Erythroblast (primary cell): ENCODE measurements at places on chromosomes 7 and 10.

DNA sequence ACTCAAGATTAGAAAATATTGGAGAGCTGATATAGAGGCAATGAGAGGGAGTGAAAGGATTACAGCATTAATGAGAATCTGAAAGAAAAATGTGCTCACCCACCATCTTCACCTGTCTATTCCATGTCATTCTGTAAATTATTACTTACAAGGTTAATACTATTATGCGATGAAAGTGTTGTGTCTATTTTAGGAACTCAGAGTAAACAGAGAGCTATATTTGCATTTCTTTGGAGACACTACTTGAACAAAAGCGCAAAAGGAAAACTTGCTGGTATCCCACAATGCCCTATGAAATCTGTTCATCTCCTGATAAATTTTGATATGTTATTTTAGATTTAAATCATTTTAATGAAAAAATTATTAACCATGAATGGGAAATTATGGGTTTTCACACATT lies 196.1 kb downstream of the ZEB1 start:
- no peak for DNase-seq

DNA sequence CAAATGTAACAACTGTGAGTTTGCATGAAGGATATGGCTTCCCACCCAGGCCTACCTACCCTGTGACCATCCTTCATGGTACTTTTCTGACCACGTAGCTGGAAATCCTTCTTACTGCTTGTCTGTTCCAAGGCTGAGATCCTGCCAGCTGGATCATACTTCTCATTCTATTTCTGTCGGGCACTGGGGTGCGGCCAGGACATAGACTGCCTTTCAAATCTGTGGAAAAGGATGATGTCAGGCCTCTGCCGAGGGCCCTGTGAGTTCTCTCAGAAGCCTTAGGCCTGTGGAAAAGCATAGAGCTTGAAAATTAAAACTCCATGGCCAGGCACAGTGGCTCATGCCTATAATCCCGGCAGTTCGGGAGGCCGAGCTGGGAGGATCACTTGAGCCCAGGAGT lies 10.0 kb downstream of the VWC2 start:
- DNase-seq: no peak

DNA sequence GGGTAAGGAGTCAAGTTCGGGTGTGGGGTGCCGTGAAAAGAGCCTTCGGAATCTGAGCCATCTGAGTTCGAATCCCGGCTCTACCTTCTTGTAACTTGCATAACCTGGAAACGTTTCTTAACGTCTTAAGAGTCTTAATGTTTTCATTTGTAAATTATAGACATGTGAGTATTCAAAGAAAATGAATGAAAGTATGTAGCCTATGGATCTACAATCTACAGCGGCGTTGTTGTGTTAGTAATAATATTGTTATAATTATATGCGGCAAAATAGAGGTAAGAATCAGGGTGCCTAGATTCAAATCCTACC lies 559 bp downstream of the VTI1A start:
- DNase-seq: no peak

GRCh38 chr10:16949816-16950215 lies 132.6 kb upstream of the RSU1 start:
- no peak for DNase-seq

DNA sequence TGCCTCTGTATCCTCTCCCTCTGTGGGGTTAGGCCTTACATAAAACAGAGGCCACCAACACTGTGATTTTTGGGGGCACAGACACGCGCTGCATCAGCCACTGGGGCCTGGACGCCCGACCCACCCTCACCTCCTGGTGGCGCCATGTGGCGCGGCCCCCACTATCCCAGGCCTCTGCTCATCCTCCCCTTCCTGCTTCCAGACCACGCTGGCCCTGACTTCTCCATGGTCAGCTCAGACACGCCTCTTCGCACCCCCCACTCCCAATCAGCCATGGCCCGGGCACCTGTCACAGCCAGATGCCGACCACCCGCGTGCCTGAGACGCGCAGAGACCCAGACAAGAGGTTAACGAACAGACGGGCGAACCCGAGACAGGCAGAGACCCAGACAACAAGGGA lies 263.9 kb downstream of the ELFN1 start:
- DNase-seq: no peak

DNA sequence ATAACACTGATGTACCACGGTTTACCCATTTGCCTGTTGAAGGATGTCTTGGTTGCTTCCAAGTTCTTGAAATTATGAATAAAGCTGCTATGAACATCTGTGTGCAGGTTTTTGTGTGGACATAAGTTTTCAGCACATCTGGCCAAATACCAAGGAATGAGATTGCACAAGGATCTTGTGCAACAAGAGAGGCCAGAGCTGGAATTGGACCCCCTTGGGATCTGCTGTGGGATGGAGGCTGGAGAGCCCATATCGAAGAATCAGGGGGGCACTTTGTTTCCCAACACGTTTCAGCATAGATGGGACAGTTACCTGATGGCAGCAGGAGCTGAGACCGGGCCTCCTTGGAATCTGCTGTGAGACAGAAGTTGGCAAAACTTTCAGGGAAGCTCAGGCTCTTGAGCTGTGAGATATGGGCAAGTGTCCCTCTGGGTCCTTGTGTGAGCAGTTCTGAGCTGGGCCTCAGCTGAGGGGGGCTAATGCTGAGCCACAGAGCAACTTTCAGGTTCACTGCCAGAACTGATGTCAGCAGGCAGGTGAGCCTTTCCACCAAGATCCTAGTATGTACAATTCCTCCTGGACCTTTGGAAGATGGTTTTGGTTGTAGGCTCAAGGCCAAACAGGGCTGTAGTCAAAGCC lies 115.2 kb upstream of the RAB18 start:
- DNase-seq: no peak

DNA sequence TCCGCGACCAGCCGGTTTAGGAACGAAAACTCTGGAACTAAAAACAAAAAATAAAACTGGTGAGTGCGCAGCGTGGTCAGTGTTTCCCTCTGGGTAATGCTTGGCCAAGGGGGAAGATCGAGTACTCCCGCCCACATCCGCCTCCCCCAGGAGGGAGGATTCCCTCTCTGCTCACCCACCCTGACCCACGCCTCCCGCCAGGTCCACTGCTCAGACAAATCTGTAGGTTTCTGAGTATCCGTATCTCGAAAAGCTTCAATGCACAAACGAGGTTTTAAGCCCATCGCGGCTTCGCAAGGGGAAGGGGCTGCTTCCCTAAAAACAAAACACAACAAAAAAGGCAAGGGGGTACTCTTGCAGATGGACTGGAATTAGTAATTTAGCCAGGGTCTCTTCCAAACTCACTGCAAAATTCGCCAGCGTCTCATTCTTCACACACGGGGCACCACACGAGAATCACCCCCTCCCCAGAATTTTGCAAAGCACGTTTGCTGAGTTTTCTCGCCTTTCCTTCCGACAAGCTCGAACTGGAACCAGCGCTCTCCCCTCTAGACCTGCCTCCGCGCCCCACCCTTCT lies 75.2 kb downstream of the INSIG1 start:
- no peak for DNase-seq

- no peak for DNase-seq
Observed at GRCh38 chr10:38047666-38048065, 37.2 kb downstream of the ZNF33A start.

GRCh38 chr10:112715581-112715980 lies 234.5 kb upstream of the TCF7L2 start:
- DNase-seq: no peak

- DNase-seq: no peak
Observed at GRCh38 chr7:78017591-78018100, 219.1 kb downstream of the PHTF2 start.

GRCh38 chr7:151839451-151839921 lies 37.4 kb downstream of the PRKAG2 start:
- no peak for DNase-seq

DNA sequence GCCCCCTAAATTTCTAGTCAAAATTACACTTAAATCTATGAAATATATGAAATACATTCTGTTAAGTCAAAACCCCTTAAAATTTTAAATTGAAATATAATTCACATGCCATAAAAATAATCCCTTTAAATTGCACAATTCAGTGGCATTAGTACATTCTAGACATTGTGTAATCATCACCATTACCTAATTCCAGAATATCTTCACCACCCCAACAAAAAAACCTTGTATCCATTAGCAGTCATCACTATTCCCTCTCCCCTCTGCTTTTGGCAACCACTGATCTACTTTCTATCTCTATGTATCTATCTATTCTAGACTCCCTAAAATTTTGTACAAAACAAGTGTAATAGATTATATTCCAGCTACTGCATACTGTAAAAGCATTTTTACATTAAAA lies 261.2 kb downstream of the GLI3 start:
- DNase-seq: no peak

GRCh38 chr10:126196281-126196680 lies 192.0 kb downstream of the ADAM12 start:
- no peak for DNase-seq

DNA sequence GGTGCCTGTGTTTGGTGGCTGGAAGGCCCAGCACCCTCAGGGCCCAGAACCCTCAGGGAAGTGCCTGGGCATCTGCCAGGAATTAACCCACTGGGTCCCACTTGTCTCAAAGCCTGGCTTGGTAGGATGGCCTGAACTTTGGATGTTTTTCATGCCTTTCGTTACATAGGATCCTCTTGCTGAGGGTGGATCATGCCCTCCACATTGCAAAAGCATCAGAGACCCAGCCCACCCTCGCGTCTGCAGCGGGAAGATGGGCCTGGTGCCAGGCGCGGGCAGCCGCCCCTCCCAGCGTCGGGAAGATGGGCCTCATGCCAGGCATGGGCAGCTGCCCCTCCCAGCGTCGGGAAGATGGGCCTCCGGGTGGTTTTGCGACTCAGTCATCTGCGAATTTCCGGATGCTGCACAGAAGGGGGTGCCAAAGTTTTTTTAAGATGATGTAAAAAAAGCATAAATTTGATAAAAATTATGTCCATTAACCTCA lies 51.9 kb upstream of the PRKAR1B start:
- no peak for DNase-seq

DNA sequence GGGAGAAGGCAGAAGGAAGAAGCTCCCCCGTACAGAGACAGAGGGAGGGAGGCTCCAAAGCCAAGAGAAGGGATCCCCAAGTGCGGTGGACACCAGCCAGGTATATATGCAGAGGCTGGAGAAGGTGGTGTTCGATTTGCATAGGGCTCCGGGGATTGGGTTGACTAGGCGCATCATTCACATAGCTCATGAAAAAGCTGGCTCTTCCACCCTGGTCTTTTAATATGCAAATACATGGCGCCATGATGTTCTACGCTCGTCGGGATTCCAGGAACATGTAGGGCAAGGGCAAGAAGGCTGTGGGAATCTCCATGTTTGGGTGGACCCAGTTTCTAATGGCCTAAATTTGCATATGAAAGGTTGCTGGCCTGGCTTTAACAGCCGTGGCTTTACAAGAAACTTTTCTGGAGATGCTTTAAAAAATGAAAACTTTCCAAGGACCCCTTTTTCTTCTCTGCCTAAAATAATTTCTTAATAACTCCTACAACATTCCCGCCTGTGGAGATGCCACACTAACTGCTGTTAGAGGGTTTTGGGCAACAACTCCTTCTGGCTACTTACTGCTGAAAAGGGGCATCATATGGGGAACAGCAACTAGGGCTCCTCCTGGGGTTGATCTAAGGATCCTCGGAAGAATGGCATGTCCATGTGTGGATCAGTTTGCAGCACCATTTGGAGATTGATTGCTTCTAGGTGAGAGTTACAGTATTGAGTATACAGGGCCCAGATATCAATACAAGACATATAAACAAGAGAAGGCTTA lies 28.3 kb downstream of the C1GALT1 start:
- no peak for DNase-seq

DNA sequence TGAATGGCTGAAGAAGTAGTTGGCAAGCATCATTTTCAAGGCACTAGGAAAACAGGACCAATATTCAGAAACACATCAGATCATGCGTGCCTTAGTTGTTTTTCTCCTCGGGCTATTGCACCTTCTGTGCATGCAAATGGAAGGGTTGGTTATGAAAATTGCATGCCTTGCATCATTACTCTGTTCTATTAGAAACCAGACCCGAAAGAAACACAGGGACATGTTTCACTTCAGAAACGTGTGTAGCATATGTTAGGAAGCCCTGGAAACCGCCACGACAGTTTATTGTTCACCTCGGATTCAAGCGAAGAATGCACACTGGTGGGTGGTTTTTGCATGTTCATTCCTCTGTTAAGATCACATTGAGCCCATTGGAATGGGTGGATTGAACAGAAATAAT lies 214.7 kb downstream of the FRMD4A start:
- no peak for DNase-seq

- DNase-seq: no peak
Observed at GRCh38 chr7:123715198-123715597, 33.6 kb downstream of the WASL start.

DNA sequence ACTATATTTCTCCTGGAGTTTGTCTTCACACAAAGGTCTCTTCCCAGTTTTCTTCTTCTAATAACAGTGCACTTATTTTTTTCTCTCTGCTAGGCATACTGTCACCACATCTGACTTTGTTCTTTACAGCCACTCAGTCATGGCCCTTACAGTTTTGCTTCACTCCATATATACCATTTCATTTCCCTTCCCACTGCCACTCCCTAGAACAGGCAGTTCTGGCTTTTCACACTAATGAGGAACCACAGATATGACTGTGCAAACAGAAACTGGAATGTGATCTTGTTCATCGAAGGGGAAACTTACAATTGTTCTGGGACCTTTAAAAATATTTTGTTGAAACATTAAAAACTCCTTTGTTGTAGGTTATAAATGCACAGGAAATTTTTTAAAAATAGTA lies 67.3 kb downstream of the EPDR1 start:
- no peak for DNase-seq

DNA sequence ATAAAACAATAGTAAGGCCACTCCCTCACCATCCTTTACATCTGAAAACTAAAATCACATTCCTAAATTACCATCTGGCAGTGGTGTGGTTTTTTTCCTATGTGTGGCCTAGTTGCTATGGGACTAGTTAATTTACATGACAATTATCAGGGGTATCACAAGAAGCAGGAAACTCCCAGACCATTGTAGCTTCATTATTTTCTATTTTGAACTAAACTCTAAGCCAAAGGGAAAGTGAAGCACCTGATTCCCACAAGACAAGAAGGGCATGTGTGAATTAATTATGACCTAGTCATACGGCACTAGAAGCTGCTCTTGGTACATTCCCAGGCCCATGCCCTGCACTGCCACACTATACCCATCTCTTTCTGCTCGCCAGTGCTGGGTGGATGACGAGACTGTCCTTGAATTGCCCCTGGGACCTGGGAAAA lies 103.4 kb downstream of the ATXN7L1 start:
- no peak for DNase-seq

DNA sequence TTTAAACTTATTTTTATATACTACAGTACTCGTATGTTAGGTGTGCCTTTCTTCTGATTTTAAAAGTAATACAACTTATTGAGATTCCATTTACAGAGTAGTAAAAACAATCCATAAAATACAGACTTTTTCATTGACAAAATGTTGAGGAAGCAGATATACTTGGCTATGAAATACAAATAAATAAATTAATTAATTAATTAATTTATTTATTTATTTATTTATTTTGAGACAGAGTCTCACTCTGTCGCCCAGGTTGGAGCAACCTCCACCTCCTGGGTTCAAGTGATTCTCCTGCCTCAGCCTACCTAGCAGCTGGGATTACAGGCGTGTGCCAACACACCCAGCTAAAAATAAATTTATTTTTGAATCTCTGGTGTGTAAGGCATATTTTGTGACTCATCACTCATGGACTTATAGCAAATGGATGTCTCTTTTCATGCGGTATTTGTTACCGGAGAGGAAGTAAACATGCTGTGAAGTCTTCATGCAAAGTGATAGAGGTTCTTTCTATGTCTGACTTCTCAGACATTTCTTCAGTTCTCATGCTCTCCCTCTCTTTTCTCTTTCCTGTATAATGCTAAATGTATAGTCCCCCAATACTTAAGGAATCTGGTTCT lies 20.2 kb upstream of the SRPK2 start:
- DNase-seq: no peak

GRCh38 chr10:130751851-130752250 lies 559.7 kb downstream of the TCERG1L start:
- no peak for DNase-seq

GRCh38 chr10:73086816-73087215 lies 9.8 kb downstream of the P4HA1 start:
- no peak for DNase-seq
